Endothelial cell (in vitro differentiated cells): ENCODE measurements at places on chromosomes 3 and 15. TPM values are rescaled to one million over a fixed set of nuclear protein-coding genes. Genes with fewer than 3 reads are reported as not detected.
A peak's percentile ranks its signal among the peaks of the same experiment; 100 is the strongest.

- DNase-seq: no peak
These were observed 587.3 kb downstream of the IGSF11 start for GRCh38 chr3:118447339-118447738.

DNA sequence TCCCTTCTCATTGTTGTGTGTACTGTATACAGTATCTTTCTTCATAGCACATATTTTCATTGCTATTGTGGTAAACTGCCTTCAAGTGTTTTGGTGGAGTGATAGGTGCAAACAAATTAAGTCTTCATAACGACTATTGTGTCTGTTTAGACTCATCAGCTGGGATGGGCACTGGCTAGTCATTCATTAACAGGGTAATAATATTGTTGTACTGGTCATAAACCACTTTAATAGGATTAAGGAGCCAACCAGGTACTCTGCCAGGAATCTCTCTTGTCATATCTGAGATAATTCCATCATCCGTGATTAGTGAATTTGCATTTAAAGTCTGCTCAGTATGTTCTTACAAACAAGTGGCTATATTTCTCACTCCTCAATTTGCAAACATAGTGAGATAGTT is 10.2 kb upstream of the TMEM45A start:
- DNase-seq: no peak

- peak; percentile 95 for DNase-seq
These were observed 6.5 kb upstream of the TNK2 start for GRCh38 chr3:195914648-195915473.

GRCh38 chr3:45113625-45114050 is 32.5 kb downstream of the CDCP1 start:
- DNase-seq: no peak

Gene SPESP1
- total RNA-seq: not detected

- no peak for DNase-seq
These were observed 27.5 kb downstream of the PLOD2 start for GRCh38 chr3:146133441-146133840.

DNA sequence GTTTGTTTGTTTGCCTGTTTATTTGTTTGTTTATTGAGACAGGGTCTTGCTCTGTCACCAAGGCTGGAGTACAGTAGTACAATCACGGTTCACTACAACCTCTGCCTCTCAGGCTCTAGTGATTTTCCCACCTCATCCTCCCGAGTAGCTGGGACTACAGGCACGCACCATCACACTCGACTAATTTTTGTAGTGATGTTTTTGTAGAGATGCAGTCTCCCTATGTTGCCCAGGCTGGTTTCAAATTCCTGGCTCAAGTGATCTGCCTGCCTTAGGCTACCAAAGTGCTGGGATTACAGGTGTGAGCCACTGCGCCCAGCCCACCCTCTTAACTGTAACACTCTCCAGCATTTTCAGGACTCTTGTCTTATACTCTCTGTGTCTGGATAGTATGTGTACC is 26.7 kb downstream of the PLD1 start:
- no peak for DNase-seq

- no peak for DNase-seq
These were observed 12.7 kb downstream of the TAGLN3 start for GRCh38 chr3:112011376-112011940.

DNA sequence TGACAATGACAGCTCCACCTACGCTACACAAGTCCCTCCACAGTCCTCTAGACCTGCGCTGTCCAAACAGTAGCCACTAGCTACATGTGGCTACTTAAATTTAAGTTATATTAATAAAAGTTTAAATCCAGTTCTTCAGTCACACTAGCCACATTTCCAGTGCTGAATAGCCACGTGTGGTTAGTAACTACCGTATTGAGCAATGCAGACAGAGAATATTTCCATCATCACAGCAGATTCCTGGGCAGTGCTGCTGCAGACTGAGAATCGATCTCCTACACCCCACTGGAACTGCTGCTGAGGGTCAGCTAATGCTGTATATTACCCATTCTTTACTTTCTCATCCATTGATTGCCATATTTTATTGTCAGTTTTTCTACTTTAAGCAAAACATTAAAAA is 40.9 kb downstream of the HDC start:
- no peak for DNase-seq

- DNase-seq: no peak
These were observed 159.1 kb downstream of the AKAP13 start for GRCh38 chr15:85539491-85539890.

Gene DGKG
- total RNA-seq: 0.54 TPM

Gene OXTR
- total RNA-seq: 1.0 TPM

GRCh38 chr3:184389384-184389783 is 9.5 kb downstream of the CHRD start:
- no peak for DNase-seq

GRCh38 chr3:156918746-156919145 is 92.6 kb downstream of the LEKR1 start:
- no peak for DNase-seq

GRCh38 chr15:36996538-36997181 is 103.7 kb downstream of the MEIS2 start:
- no peak for DNase-seq

Gene ZBBX
- 3.2 TPM for total RNA-seq

Gene NUP210
- total RNA-seq: 3.0 TPM

DNA sequence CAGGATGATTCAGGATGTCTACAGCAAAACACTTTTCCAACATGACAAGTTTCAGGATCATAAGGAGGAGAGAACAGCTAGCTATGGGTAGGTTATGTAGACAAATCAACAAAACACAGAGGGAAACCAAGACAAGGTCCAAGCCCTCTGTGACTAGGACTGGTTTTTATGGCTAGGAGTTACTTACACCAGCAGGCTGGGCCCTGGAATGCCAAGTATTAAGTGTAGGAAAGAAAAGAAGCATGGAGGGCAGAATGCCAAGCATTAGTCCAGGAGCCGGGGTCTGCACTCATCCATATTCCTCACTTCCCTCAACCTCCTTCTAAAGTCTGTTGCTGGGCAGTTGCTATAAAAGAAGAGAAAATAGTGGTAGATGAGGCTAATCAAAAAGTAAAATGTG is 35.3 kb upstream of the PPP2R3A start:
- no peak for DNase-seq

DNA sequence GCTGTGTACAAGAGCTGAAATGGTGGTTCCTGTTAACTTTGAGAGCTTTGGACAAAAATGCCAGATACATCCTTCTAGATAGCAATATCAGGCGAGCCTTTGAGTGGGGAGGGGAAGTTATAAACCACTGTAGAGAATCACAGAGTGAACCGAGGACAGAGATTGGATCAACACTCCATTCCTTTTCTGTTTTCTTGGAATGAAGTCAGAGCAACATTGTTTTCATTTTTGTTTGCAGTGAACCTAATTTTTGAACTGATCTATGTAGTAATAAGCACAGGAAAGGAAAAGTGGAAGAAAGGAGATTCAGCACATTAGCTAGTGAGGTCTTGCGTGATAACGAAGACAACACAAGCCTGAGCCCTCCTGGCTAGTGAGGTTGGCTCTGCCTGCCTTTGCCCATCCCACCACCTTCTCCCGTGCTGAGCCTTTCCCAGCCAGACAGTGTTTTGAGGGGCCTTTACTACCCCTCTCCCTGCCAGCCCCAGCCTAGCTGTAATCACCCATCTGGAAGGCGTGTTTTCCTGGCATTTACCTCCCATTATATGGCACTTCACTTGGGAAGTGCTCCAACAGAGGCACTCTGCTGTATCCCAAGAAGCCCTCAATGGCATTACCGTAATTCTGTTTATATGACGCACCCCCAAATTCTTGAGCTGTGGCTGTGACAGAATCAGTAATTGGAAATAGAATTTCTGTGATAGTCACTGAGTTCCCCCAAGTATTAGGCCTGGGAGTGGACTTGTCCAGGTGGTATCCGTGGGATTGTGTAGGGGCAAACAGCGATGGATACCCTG is 129.8 kb downstream of the CACNA1D start:
- no peak for DNase-seq

GRCh38 chr15:59137566-59137965 is 32.6 kb downstream of the CCNB2 start:
- no peak for DNase-seq

DNA sequence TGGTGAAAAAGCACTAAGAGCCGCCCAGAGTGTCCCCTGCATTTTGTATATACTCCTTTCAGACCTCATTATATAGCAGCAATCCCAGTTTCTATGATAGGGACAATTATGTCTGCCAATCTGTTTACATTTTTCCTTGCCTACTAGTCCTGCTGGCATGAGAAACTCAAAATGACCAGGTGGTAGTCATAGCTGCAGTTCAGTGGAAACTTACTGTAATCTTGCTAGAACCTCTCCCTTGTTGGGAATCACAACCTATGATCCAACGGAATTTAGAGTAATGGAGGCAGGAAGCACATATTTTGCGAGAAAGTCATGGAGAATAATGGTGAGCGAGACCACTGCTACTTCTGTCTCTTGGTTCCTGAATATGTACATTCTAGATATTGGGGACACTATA is 28.6 kb upstream of the MINAR1 start:
- no peak for DNase-seq

GRCh38 chr15:68408971-68409370 is 23.0 kb downstream of the ITGA11 start:
- no peak for DNase-seq

DNA sequence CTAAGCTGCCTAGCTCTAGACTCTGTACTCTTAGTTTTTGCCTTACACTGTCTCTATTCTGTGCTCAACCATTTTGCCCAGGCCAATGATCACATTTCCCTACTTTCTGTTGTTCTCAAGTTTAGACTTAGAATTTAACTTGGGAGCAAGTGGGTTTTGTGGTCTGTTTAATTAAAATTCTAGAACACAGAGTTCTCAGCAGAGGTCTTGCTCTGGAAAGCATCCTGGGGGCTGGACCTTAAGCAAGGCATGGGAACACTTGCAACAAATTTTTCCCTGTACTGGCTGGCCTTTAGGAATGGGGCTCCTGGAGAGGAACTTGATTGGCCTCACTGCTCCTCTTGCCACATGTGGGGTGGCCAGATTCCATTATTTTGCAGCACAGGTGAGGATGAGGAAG is 236.3 kb upstream of the LRTM1 start:
- no peak for DNase-seq

DNA sequence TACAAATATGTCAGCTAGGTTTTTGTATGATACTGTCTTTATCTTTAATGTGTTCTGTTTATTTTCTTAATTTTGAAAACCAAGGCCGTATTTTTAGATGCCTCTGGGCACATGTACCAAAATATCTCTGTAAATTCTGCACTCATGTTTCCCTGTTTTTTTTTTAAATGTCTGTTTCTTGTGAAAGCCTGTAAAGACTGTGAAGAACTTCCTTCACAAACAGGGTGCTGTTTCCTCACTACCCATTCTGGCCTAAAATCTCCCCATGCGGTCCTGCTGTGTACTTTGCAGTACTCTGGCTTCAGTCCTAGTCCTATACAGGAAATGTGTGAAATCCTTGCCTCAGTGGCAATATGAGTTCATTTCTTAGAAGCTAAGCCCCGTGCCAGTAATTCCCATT is 133.4 kb upstream of the ZBTB20 start:
- DNase-seq: no peak

DNA sequence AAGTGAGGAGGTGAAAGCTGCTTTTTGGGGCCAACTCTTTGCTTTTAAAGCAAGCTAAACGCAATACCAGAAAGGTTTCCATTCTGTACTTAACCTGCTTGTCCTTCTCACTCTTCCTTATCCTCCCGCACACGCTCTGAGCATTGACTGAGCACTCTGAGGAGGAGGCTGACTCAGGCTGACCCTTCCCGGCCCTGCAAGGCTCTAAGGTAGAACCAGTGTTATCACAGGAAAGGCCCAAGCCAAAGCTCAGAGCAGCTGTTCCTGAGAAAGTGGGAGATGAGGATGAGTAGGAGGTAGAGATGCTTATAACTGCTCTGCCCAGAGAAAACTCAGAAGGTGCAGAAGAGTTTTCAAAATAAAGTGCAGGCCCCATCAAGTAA is 2.3 kb downstream of the B3GNT5 start:
- no peak for DNase-seq

DNA sequence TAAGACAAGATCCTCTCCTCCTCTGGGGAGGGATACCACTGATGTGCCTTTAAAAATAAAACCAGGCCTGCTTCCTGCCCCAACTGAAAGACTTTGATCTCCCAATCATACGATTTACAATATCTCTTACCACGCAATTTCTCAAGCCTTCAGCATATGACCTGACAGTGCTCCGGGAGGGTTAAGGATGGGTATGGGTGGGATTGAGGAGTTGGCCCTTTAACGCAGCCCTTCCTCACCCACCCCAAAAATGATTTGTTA is 67.4 kb downstream of the LRIG1 start:
- DNase-seq: no peak

DNA sequence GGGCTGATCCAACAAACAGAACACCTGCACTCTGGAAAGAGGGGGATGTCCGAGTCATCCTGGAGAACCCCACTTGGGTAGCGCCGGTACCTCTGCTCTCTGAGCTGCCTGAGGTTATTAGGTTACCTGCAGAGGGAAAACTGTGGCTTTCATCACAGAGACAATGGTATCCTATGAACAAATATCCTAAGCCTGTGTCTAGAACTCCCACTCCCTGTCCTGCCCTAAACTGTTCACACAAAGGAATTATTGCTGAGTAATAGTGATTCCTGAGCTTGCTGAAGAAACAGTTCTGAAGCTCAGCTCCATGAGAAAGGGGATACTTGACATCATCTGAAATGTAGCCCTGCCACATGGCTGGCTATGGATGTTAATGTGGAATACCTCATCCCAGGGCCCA is 31.9 kb upstream of the WNT5A start:
- no peak for DNase-seq

Gene HTD2
- total RNA-seq: 8.4 TPM

DNA sequence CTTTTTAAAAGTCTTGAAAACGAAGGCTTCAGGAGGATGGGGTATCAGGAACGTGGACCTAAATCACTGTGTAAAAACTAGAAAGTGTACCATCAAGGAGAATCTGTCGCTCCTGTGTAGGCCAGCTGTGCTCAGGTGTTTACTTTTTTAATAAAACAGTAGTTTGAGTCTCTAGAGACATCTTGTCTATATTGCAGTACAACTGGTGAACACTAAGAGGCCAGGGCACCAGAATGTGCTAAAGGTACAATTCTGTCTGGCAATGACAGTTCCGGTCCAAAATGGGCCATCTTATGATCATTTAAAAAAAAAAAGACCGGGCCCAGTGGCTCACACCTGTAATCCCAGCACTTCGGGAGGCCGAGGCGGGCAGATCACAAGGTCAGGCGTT is 61.8 kb upstream of the MCF2L2 start:
- no peak for DNase-seq

Gene UNC13C
- total RNA-seq: 0.08 TPM

- no peak for DNase-seq
These were observed 130.0 kb upstream of the KCNMB2 start for GRCh38 chr3:178406206-178406605.
